ENCODE measurements at places on chromosomes 11 and 22.

DNA sequence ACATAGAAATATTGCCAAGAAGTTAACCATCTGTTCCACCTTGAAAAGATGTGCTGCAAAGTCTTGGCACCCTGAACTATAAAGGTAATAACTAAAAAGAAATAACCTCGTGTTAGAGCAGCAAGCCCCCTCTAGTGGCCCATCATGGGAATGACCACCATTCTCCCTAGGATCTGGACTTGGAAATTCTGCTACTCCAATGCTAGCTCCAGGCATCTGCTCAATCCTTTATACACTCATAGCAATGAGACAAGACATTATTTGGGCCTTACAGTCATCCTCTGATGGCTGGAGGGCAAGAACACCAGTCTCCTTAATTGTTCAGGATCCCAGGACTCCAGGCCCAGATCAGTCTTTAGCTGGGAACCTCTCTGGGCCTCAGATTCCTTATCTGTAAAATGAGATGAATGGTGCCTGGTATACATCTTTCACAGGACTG lies 76.0 kb downstream of the CWC15 start:
- no peaks in the 10 kb centered on the region for H3K4me1 ChIP-seq
- H3K27ac ChIP-seq = no peak overlapping the region
- H3K27me3 ChIP-seq = no peaks in the 10 kb centered on the region
- no peak overlapping the region for H3K4me3 ChIP-seq

GRCh38 chr11:121889931-121890330 lies 226.1 kb downstream of the BLID start:
- peaks cover 35% of the 10 kb centered on the region for H3K4me1 ChIP-seq
- no peak overlapping the region for H3K27ac ChIP-seq
- no peak overlapping the region for H3K4me3 ChIP-seq

- DNase-seq = no peak
- no peaks in the 10 kb centered on the region for H3K36me3 ChIP-seq
- peaks cover 32% of the 10 kb centered on the region for H3K27me3 ChIP-seq
- no peaks in the 10 kb centered on the region for H3K4me1 ChIP-seq
- H3K4me3 ChIP-seq = no peak overlapping the region
Observed at GRCh38 chr11:32033491-32033890, 57.4 kb upstream of the RCN1 start.

DNA sequence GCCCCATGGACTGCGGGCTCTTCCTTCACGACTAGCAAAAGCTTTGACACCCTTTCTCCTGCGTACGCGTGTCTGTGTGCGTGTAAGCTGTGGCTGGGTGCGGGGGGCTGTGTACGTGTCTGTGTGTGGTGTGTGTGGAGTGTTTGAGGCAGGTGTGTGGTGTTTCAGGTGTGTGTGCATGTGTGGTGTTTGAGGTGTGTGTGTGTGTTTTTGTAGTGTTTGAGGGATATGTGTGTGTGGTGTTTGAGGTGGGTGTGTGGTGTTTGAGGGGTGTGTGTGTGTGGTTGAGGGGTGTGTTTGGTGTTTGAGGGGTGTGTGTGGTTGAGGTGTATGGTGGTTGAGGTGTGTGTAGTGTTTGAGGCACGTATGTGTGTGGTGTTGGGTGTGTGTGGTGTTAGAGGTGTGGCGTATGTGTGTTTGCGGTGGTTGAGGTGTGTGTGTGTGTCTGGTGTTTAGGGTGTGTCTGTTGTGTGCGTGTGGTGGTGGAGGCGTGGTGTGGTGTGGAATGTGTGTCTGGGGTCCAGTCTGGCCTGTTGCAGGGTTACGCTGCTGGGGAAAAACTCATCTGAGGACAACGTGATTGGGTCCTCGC lies 687 bp upstream of the ARSA start:
- H3K27ac ChIP-seq = peak overlapping the region; percentile 93
- H3K27me3 ChIP-seq = no peaks in the 10 kb centered on the region
- H3K4me1 ChIP-seq = peaks cover 28% of the 10 kb centered on the region
- peak overlapping the region; percentile 85 for H3K4me3 ChIP-seq
- H3K36me3 ChIP-seq = no peaks in the 10 kb centered on the region

DNA sequence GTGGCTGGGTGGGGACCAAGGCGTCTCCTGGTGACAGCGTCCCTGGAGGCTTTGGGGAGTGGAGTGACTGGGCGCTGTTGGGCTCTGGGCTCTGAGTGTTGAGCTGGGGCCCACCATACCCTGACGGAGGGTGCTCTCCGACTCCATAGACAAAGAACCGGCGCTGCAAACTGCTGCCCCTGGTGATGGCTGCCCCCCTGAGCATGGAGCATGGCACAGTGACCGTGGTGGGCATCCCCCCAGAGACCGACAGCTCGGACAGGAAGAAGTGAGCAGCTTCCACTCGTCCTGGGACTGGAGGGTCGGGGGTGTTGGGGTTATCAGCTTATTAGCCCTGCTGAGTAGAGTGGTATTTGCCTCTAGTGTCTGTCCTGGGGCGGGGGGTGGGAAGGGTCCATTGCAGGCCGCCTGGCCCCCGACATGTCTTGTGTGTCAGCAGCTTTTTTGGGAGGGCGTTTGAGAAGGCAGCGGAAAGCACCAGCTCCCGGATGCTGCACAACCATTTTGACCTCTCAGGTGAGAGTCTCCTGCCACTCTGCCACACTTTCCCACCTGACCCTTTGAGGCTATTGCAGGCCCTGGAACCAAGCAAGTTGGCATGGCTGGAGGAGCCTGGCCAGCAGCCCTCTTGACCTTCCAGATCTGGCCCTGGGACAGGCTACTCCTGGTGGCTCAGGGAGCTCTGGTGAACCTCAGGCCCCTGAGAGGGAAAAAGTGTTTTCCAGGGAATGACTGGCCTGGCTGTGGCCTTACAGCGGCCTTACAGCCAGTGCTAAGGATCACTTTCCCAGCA lies 7.6 kb downstream of the CLDN5 start:
- no peaks in the 10 kb centered on the region for H3K27me3 ChIP-seq
- H3K36me3 ChIP-seq = no peaks in the 10 kb centered on the region
- no peak for DNase-seq
- no peaks in the 10 kb centered on the region for H3K4me1 ChIP-seq
- no peak overlapping the region for H3K4me3 ChIP-seq
- H3K27ac ChIP-seq = no peak overlapping the region

DNA sequence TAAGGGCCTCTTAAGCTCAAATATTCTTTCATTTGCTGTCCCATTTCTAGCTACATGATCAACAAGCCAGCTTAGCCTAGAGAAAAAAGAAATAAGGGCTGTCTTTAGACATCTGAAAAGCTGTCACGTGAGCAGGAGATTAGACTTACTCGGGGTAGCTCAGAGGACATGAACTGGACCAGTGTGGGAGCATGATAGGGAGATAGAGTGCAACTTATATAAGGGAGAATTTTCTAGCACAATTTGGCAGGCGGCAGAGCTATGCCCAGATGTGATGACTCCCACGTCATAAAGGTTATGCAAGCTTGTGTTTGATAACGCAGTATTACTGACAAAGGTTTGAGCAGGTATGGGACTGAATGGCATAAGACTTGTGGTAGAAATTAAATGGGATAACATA lies 28.2 kb upstream of the TPBGL start:
- DNase-seq = no peak
- no peaks in the 10 kb centered on the region for H3K27me3 ChIP-seq
- no peak overlapping the region for H3K4me3 ChIP-seq
- no peaks in the 10 kb centered on the region for H3K4me1 ChIP-seq
- no peaks in the 10 kb centered on the region for H3K36me3 ChIP-seq

GRCh38 chr11:67644472-67645418 lies 5.2 kb upstream of the TBX10 start:
- no peak overlapping the region for H3K27ac ChIP-seq
- no peaks in the 10 kb centered on the region for H3K4me1 ChIP-seq
- no peak for DNase-seq
- no peaks in the 10 kb centered on the region for H3K36me3 ChIP-seq
- peaks cover 8% of the 10 kb centered on the region for H3K27me3 ChIP-seq

GRCh38 chr11:62427630-62428233 lies 8.9 kb downstream of the SCGB1A1 start:
- peaks cover 4% of the 10 kb centered on the region for H3K4me1 ChIP-seq
- no peak for DNase-seq
- H3K36me3 ChIP-seq = no peaks in the 10 kb centered on the region
- H3K27ac ChIP-seq = peak overlapping the region; percentile 72
- H3K27me3 ChIP-seq = no peaks in the 10 kb centered on the region

DNA sequence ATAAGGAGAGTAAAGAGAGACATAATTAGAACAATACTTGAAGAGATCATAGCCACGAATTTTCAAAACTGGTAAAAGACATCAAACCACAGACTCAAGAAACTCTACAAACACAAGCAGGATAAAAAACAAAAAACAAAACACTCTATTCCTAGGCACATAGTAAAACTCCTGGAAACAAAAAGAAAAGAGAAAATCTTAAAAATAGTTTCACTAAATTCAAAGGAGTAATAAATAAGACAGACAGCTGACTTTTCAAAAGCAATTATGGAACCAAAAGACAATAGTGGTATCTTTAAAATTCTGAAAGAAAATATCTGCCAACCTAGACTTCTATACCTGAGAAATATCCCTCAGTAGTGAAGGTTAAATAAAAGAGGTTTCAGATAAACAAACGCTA lies 9.2 kb upstream of the NARS2 start:
- no peaks in the 10 kb centered on the region for H3K36me3 ChIP-seq
- H3K27me3 ChIP-seq = no peaks in the 10 kb centered on the region
- no peaks in the 10 kb centered on the region for H3K4me1 ChIP-seq
- no peak overlapping the region for H3K27ac ChIP-seq
- H3K4me3 ChIP-seq = no peak overlapping the region

GRCh38 chr11:35003186-35003585 lies 86.8 kb downstream of the PDHX start:
- no peak for DNase-seq
- no peak overlapping the region for H3K4me3 ChIP-seq
- no peak overlapping the region for H3K27ac ChIP-seq

DNA sequence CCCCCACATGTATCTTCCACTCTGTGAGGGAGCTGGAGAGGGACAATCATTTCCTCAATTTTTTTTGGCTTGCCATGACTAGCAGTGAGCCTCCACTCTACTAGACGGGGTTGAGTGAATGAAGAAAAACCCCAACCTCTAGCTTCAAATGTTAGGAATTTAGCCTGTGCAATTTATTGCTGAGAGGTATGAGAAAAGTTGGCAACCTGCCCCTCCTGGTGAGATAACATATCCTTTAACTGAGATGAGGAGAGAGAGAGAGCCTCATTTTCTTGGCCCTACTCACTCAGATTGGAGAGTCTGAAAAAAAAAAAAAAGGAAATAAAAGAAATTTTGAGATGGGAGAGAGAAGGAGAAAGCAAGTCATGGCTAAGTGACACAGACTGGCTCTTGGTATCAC lies 218.2 kb upstream of the CARD18 start:
- no peak for DNase-seq
- H3K27me3 ChIP-seq = no peaks in the 10 kb centered on the region
- H3K36me3 ChIP-seq = no peaks in the 10 kb centered on the region
- H3K4me3 ChIP-seq = no peak overlapping the region
- no peak overlapping the region for H3K27ac ChIP-seq
- no peaks in the 10 kb centered on the region for H3K4me1 ChIP-seq

- no peaks in the 10 kb centered on the region for H3K4me1 ChIP-seq
- no peaks in the 10 kb centered on the region for H3K36me3 ChIP-seq
- no peaks in the 10 kb centered on the region for H3K27me3 ChIP-seq
- H3K4me3 ChIP-seq = no peak overlapping the region
- no peak for DNase-seq
- no peak overlapping the region for H3K27ac ChIP-seq
Observed at GRCh38 chr11:128843198-128843785, 23.8 kb downstream of the KCNJ1 start.

GRCh38 chr11:122330279-122330965 lies 214.4 kb upstream of the BLID start:
- no peak overlapping the region for H3K27ac ChIP-seq
- no peaks in the 10 kb centered on the region for H3K27me3 ChIP-seq
- no peak overlapping the region for H3K4me3 ChIP-seq

- H3K4me3 ChIP-seq = no peak overlapping the region
- H3K27ac ChIP-seq = no peak overlapping the region
- H3K27me3 ChIP-seq = peaks cover 3% of the 10 kb centered on the region
- no peak for DNase-seq
Observed at GRCh38 chr11:107864591-107864990, 6.0 kb upstream of the SLC35F2 start.

- no peaks in the 10 kb centered on the region for H3K27me3 ChIP-seq
- no peak for DNase-seq
- no peaks in the 10 kb centered on the region for H3K36me3 ChIP-seq
- H3K27ac ChIP-seq = no peak overlapping the region
- no peak overlapping the region for H3K4me3 ChIP-seq
- no peaks in the 10 kb centered on the region for H3K4me1 ChIP-seq
Observed at GRCh38 chr11:86538223-86538548, 134.2 kb downstream of the ME3 start.

DNA sequence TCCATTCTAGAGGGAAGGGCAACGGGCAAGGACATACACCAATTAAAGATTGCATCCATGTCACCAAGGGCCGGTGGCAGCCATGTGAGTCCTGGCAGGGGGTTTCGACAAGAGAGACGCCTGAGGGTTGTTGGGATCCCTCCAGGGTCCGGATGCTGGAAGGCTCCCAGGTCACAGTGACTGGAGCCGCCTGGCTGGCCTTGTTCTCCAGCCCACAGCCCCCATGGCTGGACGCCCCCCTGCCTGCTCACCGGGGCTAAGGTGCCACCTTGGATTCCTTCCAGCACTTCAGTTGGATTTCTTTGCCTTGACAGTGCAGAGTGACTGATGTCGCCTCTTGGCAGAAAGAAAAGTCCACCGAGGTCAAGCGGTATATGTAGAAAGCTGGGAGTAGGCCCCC lies 42.6 kb downstream of the ANO1 start:
- H3K27me3 ChIP-seq = no peaks in the 10 kb centered on the region
- no peak overlapping the region for H3K4me3 ChIP-seq
- H3K27ac ChIP-seq = no peak overlapping the region
- no peaks in the 10 kb centered on the region for H3K36me3 ChIP-seq

GRCh38 chr22:38761202-38762162 lies 5.7 kb upstream of the SUN2 start:
- H3K4me3 ChIP-seq = no peak overlapping the region
- H3K27ac ChIP-seq = no peak overlapping the region
- H3K36me3 ChIP-seq = no peaks in the 10 kb centered on the region
- peaks cover 2% of the 10 kb centered on the region for H3K4me1 ChIP-seq

- H3K4me3 ChIP-seq = no peak overlapping the region
- H3K27me3 ChIP-seq = no peaks in the 10 kb centered on the region
- H3K27ac ChIP-seq = no peak overlapping the region
- DNase-seq = no peak
- no peaks in the 10 kb centered on the region for H3K4me1 ChIP-seq
- no peaks in the 10 kb centered on the region for H3K36me3 ChIP-seq
Observed at GRCh38 chr11:35784699-35785098, 122.1 kb downstream of the TRIM44 start.

DNA sequence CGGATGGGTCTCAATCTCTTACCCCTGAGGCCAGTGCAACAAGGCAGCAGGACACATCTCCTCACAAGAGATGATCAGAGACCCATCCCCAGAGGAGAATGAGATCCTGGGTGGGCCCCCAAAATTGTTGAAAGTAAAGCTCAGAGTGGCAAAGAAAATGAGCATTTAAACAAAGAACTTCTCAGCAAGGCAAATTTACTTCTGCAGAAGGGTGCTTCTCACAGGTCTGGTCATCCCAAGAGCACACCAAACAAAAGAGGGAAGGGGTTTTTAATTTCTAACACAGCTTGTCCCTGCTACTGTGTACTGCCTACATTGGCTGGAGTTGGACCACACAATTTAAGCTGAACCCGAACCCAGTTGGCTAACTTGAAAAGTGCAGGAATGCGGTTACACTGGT lies 1628.6 kb upstream of the RAG2 start:
- no peak for DNase-seq
- no peaks in the 10 kb centered on the region for H3K36me3 ChIP-seq
- no peaks in the 10 kb centered on the region for H3K4me1 ChIP-seq
- H3K27ac ChIP-seq = no peak overlapping the region

Data from heart right ventricle (tissue), 16 donors.